ENCODE measurements at places on chromosomes 1 and 21.

- peak overlapping the region; percentile 12 for H3K27ac ChIP-seq
- DNase-seq: no peak
- no peaks in the 10 kb centered on the region for H3K36me3 ChIP-seq
- no peak overlapping the region for H3K4me3 ChIP-seq
- peaks cover 3% of the 10 kb centered on the region for H3K4me1 ChIP-seq
These were observed 120.1 kb upstream of the RUNX3 start for GRCh38 chr1:25050165-25050564.

DNA sequence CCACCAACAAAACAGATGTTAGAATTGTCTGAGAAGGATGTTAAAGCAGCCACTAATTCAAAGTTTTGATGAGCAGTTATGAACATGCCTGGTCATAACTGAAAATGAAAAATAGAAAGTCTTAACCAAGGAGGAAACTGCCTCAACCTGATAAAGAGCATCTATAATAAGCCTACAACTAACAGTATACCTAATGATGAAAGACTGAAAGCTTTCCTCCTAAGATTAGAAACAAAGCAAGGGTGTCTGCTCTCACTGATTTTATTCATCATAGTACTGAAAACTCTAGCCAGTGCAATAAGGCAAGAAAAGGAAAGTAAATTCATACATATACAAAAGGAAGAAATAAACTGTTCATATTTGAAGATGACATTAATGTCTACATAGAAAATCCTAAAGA lies 82.0 kb downstream of the KCNK1 start:
- H3K36me3 ChIP-seq: no peaks in the 10 kb centered on the region
- H3K4me3 ChIP-seq: no peak overlapping the region
- H3K4me1 ChIP-seq: no peaks in the 10 kb centered on the region
- DNase-seq: no peak

- peaks cover 98% of the 10 kb centered on the region for H3K4me1 ChIP-seq
- H3K4me3 ChIP-seq: peak overlapping the region; percentile 87
- H3K36me3 ChIP-seq: no peaks in the 10 kb centered on the region
- H3K27ac ChIP-seq: peak overlapping the region; percentile 99
- peak; percentile 57 for DNase-seq
- no peaks in the 10 kb centered on the region for H3K27me3 ChIP-seq
These were observed 64.0 kb downstream of the ITPKB start for GRCh38 chr1:226674892-226675714.

- H3K4me1 ChIP-seq: peaks cover 43% of the 10 kb centered on the region
- no peaks in the 10 kb centered on the region for H3K27me3 ChIP-seq
- H3K36me3 ChIP-seq: peaks cover 16% of the 10 kb centered on the region
- peak overlapping the region; percentile 30 for H3K27ac ChIP-seq
- DNase-seq: no peak
These were observed 89.5 kb downstream of the XCL2 start for GRCh38 chr1:168454211-168454815.

GRCh38 chr1:80917225-80917624 lies 883.5 kb upstream of the ADGRL2 start:
- H3K27me3 ChIP-seq: no peaks in the 10 kb centered on the region
- no peak overlapping the region for H3K4me3 ChIP-seq
- no peaks in the 10 kb centered on the region for H3K4me1 ChIP-seq
- DNase-seq: no peak
- no peak overlapping the region for H3K27ac ChIP-seq

DNA sequence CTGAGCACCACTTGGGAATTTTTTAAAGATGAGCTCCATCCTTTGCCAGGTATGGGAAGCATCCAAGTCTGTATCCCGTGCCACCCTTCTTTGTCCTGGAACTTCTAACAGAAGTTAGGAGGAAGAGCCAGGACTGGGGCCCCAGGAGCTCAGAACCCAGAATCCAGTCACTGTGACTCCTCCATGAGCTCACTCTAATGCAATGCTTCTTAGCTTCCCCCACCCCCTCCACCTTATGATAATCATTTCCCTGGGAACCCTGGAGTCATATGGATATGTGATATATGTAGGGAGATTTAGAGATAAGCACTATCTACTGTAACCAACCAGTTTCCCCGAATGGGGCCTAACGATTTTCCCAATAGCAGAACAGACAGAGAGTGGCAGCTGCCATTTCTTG lies 758 bp upstream of the SPRR5 start:
- DNase-seq: no peak
- no peaks in the 10 kb centered on the region for H3K36me3 ChIP-seq
- H3K4me1 ChIP-seq: no peaks in the 10 kb centered on the region
- H3K4me3 ChIP-seq: no peak overlapping the region
- H3K27me3 ChIP-seq: peaks cover 13% of the 10 kb centered on the region

DNA sequence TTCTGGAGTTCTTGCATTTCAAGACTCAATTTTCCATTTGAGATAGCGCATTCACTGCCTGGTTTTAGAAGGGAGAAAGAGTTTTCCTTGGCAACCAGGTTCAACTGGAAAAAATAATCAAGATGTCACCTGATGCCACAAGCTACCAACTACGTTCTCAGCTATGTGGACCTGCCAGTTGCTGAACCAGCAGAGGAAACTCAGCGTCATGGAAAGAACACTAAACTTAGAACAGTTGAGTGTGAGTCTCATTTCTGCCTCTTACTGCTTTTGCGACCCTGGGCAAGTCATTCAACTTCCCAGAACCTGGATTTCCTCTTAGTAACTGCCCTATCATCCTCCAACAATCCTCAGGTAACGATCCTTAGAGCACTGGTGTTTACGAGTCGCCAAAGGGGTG lies 373.0 kb upstream of the ESRRG start:
- H3K27ac ChIP-seq: no peak overlapping the region
- H3K4me3 ChIP-seq: no peak overlapping the region

- peaks cover 32% of the 10 kb centered on the region for H3K4me1 ChIP-seq
- no peak for DNase-seq
- peak overlapping the region; percentile 61 for H3K27ac ChIP-seq
- peaks cover 41% of the 10 kb centered on the region for H3K36me3 ChIP-seq
- no peak overlapping the region for H3K4me3 ChIP-seq
These were observed 25.8 kb downstream of the TP53BP2 start for GRCh38 chr1:223819730-223820514.

DNA sequence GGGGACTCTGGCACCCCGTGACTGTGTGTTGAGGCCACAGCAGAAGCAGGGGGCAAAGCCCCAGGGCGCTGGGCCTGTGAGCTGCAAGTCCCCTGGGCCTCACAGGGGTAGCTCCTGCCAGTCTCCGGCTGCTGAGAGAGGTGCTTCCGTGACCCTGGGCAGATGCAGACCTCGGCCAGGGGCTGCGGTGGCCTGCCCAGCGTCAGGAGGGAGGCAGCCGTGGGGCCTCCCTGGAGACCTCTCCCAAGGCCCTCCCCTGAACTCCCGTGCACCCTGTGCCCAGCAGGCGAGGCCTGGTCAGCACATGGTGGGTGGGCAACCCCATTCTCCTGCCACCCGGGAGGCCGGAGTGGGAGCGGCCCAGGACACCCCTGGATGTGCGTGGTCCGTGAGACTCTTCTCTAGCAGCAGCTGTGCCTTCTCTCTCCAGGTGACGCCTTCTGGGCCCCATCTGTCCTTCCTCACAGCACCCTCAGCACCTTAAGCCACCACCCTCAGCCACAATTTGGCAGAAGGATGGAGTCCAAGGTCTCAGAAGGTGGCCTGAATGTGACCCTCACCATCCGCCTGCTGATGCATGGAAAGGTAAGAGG lies 85.7 kb upstream of the COL6A1 start:
- peaks cover 30% of the 10 kb centered on the region for H3K4me1 ChIP-seq
- no peaks in the 10 kb centered on the region for H3K27me3 ChIP-seq
- H3K27ac ChIP-seq: no peak overlapping the region
- no peak overlapping the region for H3K4me3 ChIP-seq
- no peak for DNase-seq

DNA sequence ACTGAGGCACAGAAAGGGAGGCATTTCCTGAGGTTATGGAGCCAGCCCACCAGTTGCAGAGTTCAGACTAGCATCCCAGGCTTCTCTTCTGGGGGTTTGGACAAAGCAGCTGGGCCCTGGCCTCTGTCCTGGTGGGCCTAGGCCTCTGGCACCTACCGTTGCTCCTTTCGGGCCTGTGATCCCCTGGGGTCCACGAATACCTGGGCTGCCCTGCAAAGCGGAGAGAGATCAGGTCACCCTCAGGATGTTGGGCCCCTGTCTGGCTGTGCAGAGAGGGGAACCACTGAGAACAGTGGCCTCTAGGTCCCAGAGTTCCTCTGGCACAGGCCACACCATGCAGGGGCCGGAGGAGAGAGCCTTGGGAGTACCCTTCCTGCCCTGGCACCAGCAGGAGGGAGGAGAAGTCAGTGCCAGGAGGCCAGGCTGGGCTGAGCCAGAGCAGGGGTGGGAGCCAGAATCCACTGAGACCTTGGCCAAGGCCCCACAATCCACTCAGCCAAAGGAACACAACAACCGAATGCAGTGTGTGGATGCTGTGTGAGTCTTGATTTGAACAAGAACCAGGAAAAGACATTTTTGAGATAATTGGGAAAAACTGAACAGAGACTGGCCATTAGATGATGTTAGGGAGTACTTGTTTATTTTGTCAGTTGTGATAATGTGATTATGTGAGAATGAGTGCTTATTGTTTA lies 8.9 kb downstream of the COL9A2 start:
- no peak overlapping the region for H3K4me3 ChIP-seq
- H3K4me1 ChIP-seq: peaks cover 2% of the 10 kb centered on the region
- H3K27ac ChIP-seq: no peak overlapping the region
- H3K36me3 ChIP-seq: no peaks in the 10 kb centered on the region

- peaks cover 2% of the 10 kb centered on the region for H3K36me3 ChIP-seq
- no peak overlapping the region for H3K27ac ChIP-seq
- H3K4me3 ChIP-seq: no peak overlapping the region
- DNase-seq: no peak
These were observed 34.9 kb upstream of the SCYL3 start for GRCh38 chr1:169928438-169929209.

GRCh38 chr1:226863446-226863845 lies 7.0 kb upstream of the PSEN2 start:
- no peak overlapping the region for H3K4me3 ChIP-seq
- no peaks in the 10 kb centered on the region for H3K27me3 ChIP-seq
- no peak for DNase-seq
- no peak overlapping the region for H3K27ac ChIP-seq

GRCh38 chr1:28812669-28813468 lies 899 bp downstream of the OPRD1 start:
- DNase-seq: no peak
- no peak overlapping the region for H3K4me3 ChIP-seq
- peaks cover 33% of the 10 kb centered on the region for H3K27me3 ChIP-seq
- H3K36me3 ChIP-seq: no peaks in the 10 kb centered on the region
- H3K27ac ChIP-seq: no peak overlapping the region

DNA sequence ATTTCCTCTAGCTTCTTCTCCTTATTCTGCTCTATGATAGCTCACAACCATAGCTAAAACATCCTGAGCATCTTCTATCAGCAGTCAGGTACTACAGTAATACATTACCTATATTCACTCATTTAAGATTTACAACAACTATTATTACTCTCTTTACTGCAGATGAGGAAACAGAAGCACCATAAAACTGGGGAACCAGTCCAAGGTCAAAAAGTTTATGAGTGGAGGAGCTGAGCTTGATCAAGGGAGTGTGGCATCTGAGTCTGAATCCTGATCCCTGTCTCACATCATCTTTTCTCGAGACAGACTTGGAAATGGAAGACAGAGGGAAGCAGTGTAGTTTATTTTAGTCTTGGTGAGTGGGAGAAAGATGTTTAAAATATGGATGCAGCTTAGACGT lies 288.6 kb downstream of the RGS7 start:
- H3K4me3 ChIP-seq: no peak overlapping the region
- no peak overlapping the region for H3K27ac ChIP-seq
- DNase-seq: no peak
- no peaks in the 10 kb centered on the region for H3K4me1 ChIP-seq
- no peaks in the 10 kb centered on the region for H3K27me3 ChIP-seq

GRCh38 chr1:18885311-18886002 lies 16.9 kb downstream of the ALDH4A1 start:
- H3K4me1 ChIP-seq: no peaks in the 10 kb centered on the region
- DNase-seq: no peak
- H3K36me3 ChIP-seq: no peaks in the 10 kb centered on the region
- no peaks in the 10 kb centered on the region for H3K27me3 ChIP-seq
- H3K27ac ChIP-seq: no peak overlapping the region

DNA sequence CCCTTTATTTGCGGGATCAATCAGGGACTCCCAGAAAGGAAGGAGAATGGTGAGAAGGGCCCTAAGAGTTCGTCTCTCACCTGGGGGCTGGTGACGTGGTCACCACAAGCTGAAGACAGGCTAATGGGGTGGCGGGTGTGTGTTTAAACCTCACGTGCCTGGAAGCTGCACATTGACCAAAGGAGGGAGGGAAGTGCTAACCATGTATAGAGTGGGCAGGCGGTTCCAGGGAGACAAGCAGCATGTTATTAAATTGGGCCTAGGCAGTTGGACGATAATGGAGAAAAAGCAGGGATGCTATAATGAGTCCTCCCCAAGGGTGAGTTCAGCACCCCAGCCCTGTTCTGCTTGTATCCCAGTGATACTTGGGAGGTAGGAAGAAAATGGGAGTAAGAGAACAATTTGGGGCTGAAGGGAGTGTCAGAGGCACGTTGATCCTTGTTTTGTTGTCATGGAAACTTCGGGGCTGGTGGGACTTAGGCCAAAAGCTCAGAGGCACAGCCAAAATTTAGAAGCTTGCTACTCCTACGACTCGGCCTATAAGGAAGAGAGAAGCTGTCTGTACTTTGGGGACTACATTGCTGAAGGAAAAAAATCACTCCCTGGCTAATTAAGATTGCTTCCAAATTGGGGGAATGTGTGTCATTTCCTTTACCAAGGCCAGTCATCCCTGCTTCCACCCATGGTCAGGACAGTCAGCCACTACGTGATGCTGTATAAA lies 33.2 kb upstream of the EPHA8 start:
- H3K36me3 ChIP-seq: peaks cover 60% of the 10 kb centered on the region
- H3K4me1 ChIP-seq: no peaks in the 10 kb centered on the region
- DNase-seq: no peak
- H3K27ac ChIP-seq: no peak overlapping the region

- no peak for DNase-seq
- H3K4me1 ChIP-seq: no peaks in the 10 kb centered on the region
- H3K27me3 ChIP-seq: no peaks in the 10 kb centered on the region
- H3K36me3 ChIP-seq: no peaks in the 10 kb centered on the region
- H3K4me3 ChIP-seq: no peak overlapping the region
- H3K27ac ChIP-seq: no peak overlapping the region
These were observed 1211.0 kb upstream of the ADGRL4 start for GRCh38 chr1:80217377-80217986.

- H3K27me3 ChIP-seq: no peaks in the 10 kb centered on the region
- no peak for DNase-seq
- no peaks in the 10 kb centered on the region for H3K4me1 ChIP-seq
- H3K27ac ChIP-seq: no peak overlapping the region
These were observed 130.2 kb downstream of the DUSP10 start for GRCh38 chr1:221611656-221612046.

- peaks cover 8% of the 10 kb centered on the region for H3K4me1 ChIP-seq
- H3K27me3 ChIP-seq: no peaks in the 10 kb centered on the region
- H3K27ac ChIP-seq: peak overlapping the region; percentile 29
- no peak overlapping the region for H3K4me3 ChIP-seq
- H3K36me3 ChIP-seq: no peaks in the 10 kb centered on the region
These were observed 51.2 kb downstream of the TRAF5 start for GRCh38 chr1:211377539-211378450.

GRCh38 chr1:79617777-79618176 lies 611.2 kb upstream of the ADGRL4 start:
- H3K4me1 ChIP-seq: no peaks in the 10 kb centered on the region
- no peaks in the 10 kb centered on the region for H3K36me3 ChIP-seq
- no peak overlapping the region for H3K4me3 ChIP-seq
- no peak for DNase-seq
- no peak overlapping the region for H3K27ac ChIP-seq

GRCh38 chr1:2250721-2251281 lies 22.7 kb downstream of the SKI start:
- H3K36me3 ChIP-seq: no peaks in the 10 kb centered on the region
- no peak overlapping the region for H3K4me3 ChIP-seq
- no peaks in the 10 kb centered on the region for H3K27me3 ChIP-seq
- peak overlapping the region; percentile 70 for H3K27ac ChIP-seq
- no peak for DNase-seq
- peaks cover 73% of the 10 kb centered on the region for H3K4me1 ChIP-seq
